ENCODE measurements at places on chromosomes 16 and 17.
A peak's percentile ranks its signal among the peaks of the same experiment; 100 is the strongest.

DNA sequence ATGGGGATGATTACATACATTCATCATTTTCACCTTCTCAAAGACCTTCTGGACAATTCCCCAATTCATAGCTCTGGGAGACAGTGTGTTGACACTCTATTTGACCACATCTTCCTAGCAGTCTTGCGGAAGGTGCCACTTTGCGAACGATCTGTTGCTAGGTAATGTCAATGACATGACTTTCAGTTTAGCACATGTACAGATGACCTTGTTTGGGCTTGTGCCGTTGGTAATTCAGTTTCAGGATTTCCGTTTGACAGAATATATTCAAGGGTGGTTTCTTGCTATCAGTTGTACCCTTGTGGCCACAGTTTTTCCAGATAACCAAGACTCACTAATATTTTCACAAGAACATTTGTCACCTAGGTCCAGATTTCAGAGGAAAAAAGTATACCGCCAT lies 478.2 kb downstream of the WWOX start:
- no peak for DNase-seq

DNA sequence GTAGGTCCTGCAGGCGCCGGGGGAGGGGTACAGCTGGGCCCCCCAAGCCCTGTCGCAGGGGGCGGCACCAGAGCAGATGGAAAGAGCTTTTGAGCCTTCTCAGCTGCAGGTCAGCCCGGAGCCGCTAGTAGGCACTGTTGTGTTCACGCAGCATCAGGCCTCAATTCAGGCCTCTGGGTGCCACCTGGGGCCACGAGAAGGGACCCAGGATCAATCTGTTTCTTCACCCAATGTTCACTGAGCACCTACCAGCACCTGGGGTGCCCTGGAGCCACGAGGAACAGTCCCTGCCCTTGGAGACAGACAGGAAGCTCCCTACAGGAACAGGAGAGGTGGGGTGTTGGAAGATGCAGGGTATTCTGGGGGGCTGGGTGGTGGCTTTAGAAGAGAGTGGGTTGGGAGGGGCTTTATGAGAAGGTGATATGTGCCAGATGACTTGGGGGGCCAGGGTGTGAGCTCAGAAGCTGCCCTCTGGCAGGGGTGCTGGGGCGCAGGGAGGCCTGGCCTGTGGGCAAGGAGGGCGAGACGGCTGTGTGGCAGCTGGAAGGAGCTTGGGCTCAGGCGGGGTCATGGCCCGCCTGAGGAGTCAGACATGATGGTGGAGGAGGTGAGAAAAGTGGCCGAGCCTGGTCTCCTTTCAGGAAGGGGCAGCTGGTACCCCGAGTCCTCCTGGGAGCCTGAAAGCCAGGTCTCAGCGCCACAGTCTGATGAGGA lies 121.9 kb upstream of the GSE1 start:
- peak; percentile 9 for DNase-seq

DNA sequence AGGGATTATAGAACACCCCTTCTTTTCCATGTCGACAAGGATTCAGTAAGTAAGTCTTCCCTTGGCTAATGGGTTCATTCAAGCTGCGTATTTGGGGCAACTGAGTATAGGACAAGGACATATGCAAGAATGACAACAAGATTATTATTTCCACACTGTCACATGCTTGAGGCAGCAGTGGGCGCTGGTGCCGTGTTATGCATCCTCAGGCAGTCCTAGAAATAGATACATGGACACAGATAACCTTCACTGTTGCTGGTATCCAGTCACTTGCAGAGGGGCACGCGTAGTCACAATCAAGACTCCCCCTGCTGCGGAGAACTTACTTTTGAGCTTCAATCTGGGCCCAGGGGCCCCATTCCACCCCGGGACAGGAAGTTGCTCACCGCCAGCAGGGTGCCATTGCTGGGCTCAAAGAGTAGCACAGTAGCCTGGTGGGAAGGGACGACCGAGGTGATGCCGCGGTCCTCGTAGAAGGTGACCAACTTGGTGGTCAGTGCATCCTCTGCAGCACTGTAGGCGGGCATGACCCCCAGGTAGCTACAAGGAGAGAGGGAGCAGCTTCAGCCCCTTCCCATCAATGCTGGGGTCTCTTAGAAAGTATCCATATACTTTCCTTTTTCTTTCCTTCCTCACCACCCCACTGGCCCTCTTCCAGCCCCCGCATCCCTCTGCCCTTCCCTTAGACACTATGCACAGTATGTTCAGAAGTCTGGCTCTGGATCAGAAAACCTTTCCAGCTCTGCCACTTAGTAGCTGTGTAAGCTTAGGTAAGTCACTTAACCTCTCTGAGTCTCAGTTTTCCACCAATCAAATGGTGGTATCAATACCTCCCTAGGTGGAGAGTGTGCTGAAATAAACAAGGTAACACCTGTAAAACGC lies 804 bp downstream of the CRYM start:
- DNase-seq = no peak

DNA sequence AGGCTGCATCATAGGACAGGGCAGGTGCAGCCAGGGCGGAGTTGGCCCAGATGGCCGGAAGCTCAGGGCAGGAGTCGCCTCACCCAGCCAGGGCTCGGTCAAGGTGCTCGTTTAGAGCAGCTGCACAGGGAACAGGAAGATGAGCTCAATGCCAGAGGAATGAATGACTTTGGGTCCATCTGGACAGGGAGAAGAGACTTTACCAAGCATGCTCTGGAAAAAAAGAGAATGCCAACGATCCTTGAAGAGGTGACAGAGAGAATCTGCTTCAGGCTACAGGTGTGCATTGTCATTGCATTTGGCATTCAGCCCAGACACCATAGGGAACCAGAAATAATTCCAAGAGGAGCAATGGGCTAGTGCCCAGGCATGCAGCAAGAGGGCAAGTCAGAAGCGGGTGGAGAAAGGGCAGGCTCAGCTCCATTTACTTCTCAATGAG lies 6.7 kb upstream of the MPP3 start:
- DNase-seq = no peak

DNA sequence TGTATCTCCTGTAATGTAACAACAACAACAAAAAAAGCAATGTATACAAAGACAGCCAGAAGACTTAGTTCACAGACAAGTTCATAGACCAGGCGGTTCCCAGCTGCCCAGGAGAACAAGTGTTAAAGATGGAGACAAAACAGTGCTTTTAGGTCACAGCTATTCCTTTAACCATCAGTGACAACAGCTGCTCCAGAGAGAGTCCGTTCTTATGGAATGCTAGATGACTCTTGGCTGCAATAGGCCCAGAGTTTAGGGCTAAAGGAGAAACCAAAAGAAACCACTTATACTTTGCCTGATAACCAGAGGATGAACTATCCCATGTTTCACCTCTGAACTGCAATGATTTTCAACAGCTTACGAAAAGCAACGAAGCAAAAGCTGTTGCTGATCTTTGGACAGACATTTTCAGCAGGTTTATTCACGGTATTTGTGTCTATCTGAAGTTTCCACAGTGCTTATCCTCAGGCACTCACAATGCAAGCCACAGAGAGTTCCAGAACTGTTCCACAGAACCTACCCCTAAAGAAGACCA lies 6.0 kb downstream of the ZCCHC14 start:
- no peak for DNase-seq

- DNase-seq = no peak
Observed at GRCh38 chr16:10877472-10877946, 507 bp downstream of the CIITA start.
